Spinal cord (tissue), 10 donors: ENCODE measurements at places on chromosomes 1 and 21. TPM values are rescaled to one million over a fixed set of nuclear protein-coding genes. Genes with fewer than 3 reads are reported as not detected.
A peak's percentile ranks its signal among the peaks of the same experiment; 100 is the strongest.

- no peak for DNase-seq
Observed at GRCh38 chr1:64828829-64829228, 84.0 kb downstream of the RAVER2 start.

GRCh38 chr1:45282351-45282750 lies 44.3 kb upstream of the HPDL start:
- no peak for DNase-seq

DNA sequence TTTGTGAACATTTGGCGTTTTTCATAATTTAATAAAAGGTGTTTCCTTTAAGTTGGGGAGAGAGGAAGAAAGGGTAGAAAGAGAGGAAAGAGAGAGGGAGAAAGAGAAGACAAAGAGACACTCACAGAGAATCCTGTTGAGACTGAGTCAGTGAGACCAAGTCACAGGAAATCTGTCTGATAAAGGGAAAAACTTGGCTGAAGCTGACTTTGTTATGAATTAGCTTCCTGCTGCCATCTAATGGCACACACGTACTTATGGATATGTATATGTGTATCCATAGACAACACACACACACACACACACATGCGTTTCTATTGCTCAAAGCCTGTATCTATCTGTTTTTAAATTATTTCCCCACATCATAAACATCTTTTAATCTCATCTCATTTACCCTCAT lies 42.5 kb upstream of the DISC1 start:
- DNase-seq: peak; percentile 41

- DNase-seq: no peak
Observed at GRCh38 chr21:31928656-31929055, 55.8 kb downstream of the HUNK start.

- no peak for DNase-seq
Observed at GRCh38 chr21:35575280-35575915, 484.9 kb downstream of the SETD4 start.

DNA sequence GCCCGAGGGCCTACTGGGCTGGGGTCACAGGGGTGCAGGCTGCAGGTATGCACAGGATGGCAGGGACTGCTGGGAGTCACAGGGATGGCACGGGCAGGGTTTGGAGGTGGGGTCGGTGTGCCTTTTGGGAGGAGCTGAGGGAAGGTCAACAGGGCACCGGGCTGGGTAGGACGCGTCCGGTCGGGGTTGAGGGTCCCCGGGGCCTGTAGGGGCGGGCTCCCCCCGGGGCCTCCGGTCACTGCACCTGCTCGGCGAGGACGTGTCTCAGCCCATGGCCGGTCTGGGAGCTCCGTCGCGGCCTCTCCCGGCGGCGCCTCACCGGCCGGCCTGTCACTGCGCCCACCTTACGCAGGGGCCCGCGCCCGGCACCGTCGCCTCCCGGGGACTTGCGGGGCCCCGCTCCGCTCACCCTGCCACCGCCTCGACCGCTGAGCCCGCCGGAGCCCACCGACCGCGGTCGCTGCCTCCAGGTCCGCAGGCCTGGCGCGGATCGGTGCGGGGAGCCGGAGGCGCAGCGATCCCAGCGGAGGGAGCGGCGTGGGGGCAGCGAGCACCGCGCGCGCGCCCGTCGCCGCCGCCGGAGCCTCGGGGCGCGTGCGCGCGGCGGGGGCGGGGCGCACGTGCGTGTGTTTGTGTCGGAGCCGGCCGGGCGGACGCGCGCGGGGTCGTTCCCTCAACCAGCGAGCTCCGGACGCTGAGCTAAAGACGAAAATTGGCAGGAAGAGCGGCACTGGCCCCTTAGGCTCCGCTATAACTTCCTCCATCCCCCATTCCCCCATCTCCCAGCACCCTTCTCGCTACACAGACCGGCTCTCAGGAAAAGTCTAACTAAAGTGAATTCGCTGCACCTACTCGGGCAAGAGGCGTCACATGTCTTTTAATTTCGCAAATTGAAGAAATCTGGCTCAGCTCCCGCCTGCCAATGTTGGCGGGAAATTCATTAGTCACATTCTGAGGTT lies at the start of gene AMIGO1:
TSS of gene AMIGO1 (minus strand) at position 552 of the 959 bp plus-strand sequence. CDS start 815 bp downstream, outside the sequence.
- peak; percentile 50 for DNase-seq

- DNase-seq: no peak
Observed at GRCh38 chr1:234661317-234661928, 51.4 kb upstream of the IRF2BP2 start.

GRCh38 chr1:206937425-206937824 lies 8.8 kb downstream of the PIGR start:
- no peak for DNase-seq

DNA sequence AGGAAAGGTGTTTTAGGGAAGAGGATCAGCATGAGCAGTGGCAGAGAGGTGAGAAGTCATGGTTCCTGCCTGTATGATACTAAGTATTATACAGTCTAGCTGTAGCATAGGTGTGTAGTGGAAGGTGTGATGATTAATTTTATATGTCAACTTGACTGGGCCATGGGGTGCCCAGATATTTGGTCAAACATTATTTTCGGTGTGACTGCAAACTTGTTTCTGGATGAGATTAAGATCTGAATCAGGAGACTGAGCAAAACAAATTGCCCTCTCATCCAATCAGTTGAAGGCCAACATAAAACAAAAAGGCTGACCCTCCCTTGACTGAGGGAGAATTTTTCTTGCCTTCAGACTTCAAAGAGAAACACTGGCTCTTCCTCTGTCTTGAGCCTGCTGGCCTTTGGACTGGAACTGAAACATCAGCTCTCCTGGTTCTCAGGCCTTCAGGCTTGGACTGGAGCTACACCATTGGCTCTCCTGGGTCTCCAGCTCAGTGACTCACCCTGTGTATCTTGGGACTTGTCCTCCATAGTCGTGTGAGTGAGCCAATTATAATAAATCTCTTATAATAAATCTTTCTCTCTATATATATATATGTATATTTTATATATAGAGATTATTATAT lies 6.8 kb upstream of the CDC42 start:
- DNase-seq: no peak

- no peak for DNase-seq
Observed at GRCh38 chr1:210159211-210159610, 73.4 kb upstream of the SERTAD4 start.

DNA sequence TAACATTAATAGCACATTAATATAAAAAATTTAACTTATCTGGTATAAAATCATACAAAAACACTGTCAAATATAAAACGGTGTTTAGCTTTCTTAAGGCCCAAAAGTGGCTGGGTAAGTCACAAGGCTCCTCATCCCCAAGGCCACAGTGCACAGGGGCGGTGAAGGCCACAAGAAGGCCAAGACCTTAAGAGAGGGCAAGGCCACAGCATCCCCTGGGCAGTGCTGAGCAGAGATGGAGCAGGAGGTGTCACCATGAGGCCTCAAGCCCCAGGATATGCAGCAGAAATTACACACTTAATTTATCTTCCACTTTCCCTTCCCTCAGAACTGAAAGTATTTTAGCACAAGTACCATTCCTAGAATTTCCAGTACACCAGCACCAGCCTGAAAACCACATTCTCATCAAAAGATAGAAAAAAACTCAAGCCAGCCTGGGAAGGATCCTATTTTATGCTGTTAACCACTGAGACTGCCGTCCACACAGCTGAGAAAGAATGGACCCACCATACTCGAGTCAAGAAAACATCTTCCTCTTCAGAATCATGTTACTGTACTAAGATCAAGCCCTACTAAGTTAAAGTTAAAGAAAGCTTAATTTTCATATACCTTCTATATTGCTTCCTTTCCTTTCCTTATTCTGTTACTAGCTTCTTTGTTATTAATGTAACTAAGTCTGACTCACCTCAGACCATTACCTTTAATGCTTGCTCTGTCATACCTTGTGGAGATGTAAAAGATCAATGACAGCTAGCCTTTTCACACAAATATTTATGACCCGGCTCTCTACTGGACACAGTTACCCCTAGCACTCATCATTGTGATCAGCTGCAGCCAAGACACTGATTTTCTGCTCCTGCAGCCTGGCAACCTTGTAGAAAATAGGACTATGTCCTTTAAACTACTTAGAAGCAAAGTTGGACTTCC lies 26.4 kb upstream of the FMO1 start:
- DNase-seq: no peak

- no peak for DNase-seq
Observed at GRCh38 chr1:167157114-167157513, 63.2 kb downstream of the STYXL2 start.

DNA sequence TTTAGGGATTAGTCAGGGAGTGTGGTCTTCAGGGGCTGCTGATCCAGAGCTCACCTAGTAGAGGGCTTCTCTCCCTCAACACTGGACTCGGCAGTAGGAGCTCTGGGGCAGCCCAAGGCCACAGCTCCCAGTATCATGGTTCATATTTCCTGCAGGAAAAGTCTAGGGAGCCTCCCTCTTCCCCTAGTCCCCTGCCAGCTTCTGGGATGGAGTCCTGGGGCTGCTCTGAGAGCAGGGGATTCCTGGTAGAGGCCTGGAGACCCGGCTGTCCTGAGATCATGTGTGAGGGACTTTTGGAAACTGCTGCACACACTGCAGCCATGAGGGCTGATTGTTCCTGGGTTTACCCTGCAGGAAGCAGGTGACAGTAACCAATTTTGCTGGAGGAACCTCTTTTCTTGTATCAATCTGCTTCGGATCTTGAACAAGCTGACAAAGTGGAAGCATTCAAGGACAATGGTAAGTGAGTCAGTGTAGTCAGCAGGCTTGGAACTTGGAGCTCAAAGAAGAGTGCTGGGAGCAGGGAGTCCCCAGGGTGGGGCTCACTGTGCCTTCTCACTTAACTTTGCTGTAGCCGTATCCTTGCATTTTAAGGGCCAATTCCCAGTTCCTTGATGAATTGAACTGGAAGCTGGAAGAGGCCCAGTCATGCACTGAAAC lies 16.3 kb downstream of the STRIP1 start:
- no peak for DNase-seq

DNA sequence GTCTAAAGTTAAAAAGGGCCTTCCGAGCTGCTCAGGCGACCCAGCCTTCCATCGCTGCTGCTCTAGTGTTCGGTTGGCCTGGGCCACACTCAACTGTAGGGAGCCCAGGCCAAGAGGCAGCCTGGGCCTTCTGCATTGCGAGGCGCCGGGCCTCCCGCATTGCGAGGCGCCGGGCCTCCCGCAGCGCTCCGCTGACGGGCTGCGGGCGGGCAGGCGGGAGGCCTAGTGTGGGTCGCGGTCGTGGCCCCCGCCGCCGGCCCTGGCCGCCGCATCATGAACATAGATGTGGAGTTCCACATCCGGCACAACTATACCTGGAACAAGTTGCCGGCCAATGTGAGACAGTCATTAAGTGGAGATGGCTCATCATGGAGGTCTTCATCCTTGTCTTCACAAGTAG lies 48.3 kb downstream of the PPIAL4G start:
- no peak for DNase-seq

- peak; percentile 28 for DNase-seq
Observed at GRCh38 chr1:36836196-36836883, 198.0 kb downstream of the GRIK3 start.

GRCh38 chr1:91744953-91745639 lies 140.9 kb downstream of the TGFBR3 start:
- DNase-seq: no peak

DAB1 gene
- 8.3 TPM for total RNA-seq

CD164L2 gene
- total RNA-seq: 2.8 TPM

SMPDL3B gene
- total RNA-seq: 2.5 TPM

TGFBR3 gene
- 99.8 TPM for total RNA-seq

CD48 gene
- total RNA-seq: 1.1 TPM
